Memory B cell (primary cell): ENCODE measurements at places on chromosomes 3 and 15.

DNA sequence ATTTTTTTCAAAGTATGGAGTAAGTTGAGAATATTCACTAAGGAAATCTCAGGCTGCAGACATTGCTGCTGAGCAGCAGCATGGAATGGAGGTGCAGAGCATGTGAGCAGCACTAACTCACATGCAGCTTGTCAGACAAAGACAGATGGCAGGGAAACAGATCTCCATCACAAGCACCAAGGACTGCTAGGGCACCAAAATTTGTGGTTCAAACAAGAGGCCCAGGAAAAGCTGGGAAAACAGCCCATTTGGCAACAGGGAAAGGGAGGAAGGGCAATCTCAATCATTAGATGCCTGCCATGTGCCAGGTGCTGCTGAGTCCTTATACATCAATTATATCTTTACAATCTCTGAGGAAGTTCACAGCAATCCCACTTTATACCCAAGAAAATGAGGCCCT lies 47.2 kb upstream of the EIF1B start:
- no peak overlapping the region for H3K4me3 ChIP-seq
- no peaks in the 10 kb centered on the region for H3K27me3 ChIP-seq
- H3K36me3 ChIP-seq = peaks cover 2% of the 10 kb centered on the region
- DNase-seq = no peak
- no peak overlapping the region for H3K27ac ChIP-seq

- H3K27ac ChIP-seq = no peak overlapping the region
- no peak overlapping the region for H3K4me3 ChIP-seq
- no peaks in the 10 kb centered on the region for H3K36me3 ChIP-seq
- no peaks in the 10 kb centered on the region for H3K27me3 ChIP-seq
- DNase-seq = no peak
- no peaks in the 10 kb centered on the region for H3K4me1 ChIP-seq
Observed at GRCh38 chr3:22691856-22692628, 511.1 kb upstream of the UBE2E2 start.

- H3K4me3 ChIP-seq = no peak overlapping the region
- no peaks in the 10 kb centered on the region for H3K4me1 ChIP-seq
- H3K27ac ChIP-seq = no peak overlapping the region
- peaks cover 4% of the 10 kb centered on the region for H3K36me3 ChIP-seq
Observed at GRCh38 chr3:153313302-153313965, 151.4 kb downstream of the RAP2B start.

- H3K27me3 ChIP-seq = peaks cover 6% of the 10 kb centered on the region
- no peaks in the 10 kb centered on the region for H3K36me3 ChIP-seq
- no peak for DNase-seq
- H3K27ac ChIP-seq = no peak overlapping the region
Observed at GRCh38 chr15:58864602-58865424, 68.7 kb downstream of the SLTM start.

DNA sequence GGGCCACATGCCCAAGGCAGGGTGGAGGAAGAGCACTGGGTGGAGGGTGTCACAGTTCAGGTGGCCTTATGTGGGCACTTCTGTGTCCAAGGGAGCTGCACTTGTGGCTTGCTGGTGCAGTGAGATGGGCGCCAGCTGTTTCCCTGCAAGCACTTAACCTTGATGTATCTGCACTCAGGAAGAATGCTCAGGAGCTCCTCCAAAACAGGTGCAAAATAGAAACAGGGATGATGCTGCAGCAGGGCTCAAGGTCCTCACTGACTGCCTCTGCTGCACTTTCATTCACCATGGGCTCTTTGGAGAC lies 151.3 kb downstream of the CADPS start:
- no peak for DNase-seq
- no peak overlapping the region for H3K4me3 ChIP-seq
- H3K4me1 ChIP-seq = no peaks in the 10 kb centered on the region

GRCh38 chr15:74337607-74338211 lies 29.7 kb downstream of the CYP11A1 start:
- peaks cover 2% of the 10 kb centered on the region for H3K27me3 ChIP-seq
- H3K4me3 ChIP-seq = no peak overlapping the region
- no peak overlapping the region for H3K27ac ChIP-seq
- no peaks in the 10 kb centered on the region for H3K4me1 ChIP-seq
- no peak for DNase-seq

- H3K36me3 ChIP-seq = no peaks in the 10 kb centered on the region
- H3K4me3 ChIP-seq = no peak overlapping the region
- H3K4me1 ChIP-seq = no peaks in the 10 kb centered on the region
- no peaks in the 10 kb centered on the region for H3K27me3 ChIP-seq
- no peak overlapping the region for H3K27ac ChIP-seq
Observed at GRCh38 chr3:8668216-8668615, 23.6 kb upstream of the SSUH2 start.

GRCh38 chr3:195796795-195797194 lies 14.9 kb downstream of the MUC4 start:
- no peak overlapping the region for H3K27ac ChIP-seq
- H3K36me3 ChIP-seq = no peaks in the 10 kb centered on the region
- no peak for DNase-seq
- H3K4me3 ChIP-seq = no peak overlapping the region
- peaks cover 20% of the 10 kb centered on the region for H3K27me3 ChIP-seq

GRCh38 chr3:171095063-171095462 lies 68.5 kb upstream of the SLC2A2 start:
- no peaks in the 10 kb centered on the region for H3K27me3 ChIP-seq
- no peak overlapping the region for H3K4me3 ChIP-seq
- peaks cover 3% of the 10 kb centered on the region for H3K36me3 ChIP-seq
- H3K4me1 ChIP-seq = no peaks in the 10 kb centered on the region
- no peak overlapping the region for H3K27ac ChIP-seq

DNA sequence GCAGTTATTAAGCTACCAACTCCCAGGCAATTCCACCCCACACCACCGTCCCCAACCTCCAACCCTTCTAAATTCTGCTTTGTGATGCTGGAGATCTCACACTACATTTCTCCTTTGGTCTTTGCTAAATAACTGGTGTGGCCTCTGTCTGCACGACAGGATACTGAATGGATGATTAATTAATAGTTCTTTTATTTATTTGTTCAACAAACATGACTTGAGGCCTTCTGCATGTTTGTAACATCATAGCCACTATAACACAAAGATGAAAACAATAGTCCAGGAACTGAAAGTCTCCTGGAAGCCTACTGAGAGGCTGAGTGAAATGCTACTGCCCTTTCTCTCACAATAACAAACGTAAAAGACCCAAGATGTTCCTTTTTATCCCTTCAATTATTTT lies 609.5 kb upstream of the UBE2E2 start:
- H3K27ac ChIP-seq = no peak overlapping the region
- H3K4me1 ChIP-seq = no peaks in the 10 kb centered on the region
- H3K4me3 ChIP-seq = no peak overlapping the region
- H3K27me3 ChIP-seq = no peaks in the 10 kb centered on the region
- DNase-seq = no peak
- H3K36me3 ChIP-seq = no peaks in the 10 kb centered on the region

DNA sequence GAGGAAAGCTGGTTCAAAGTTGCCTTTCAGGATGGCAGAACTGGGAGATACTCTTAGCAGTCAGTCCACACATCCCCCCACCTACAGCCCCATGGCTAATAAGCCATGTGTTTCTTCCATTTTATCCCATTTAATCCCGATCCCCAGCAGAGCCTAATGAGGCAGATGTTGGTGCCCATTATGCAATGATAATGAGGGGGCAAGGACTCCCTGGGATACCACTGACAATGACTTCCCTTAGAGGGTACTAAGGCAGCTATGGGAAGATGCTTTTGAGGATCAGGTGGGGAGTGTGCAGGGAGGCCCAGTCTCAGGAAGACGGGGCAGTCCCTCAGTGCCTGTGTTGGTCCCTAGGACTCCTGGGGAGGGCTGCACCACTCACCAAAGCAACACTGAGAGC lies 43.8 kb upstream of the TBC1D21 start:
- H3K4me1 ChIP-seq = no peaks in the 10 kb centered on the region
- no peak for DNase-seq
- peaks cover 13% of the 10 kb centered on the region for H3K27me3 ChIP-seq
- H3K4me3 ChIP-seq = no peak overlapping the region
- no peak overlapping the region for H3K27ac ChIP-seq

- no peaks in the 10 kb centered on the region for H3K4me1 ChIP-seq
- DNase-seq = no peak
- no peak overlapping the region for H3K4me3 ChIP-seq
- no peak overlapping the region for H3K27ac ChIP-seq
- H3K27me3 ChIP-seq = no peaks in the 10 kb centered on the region
Observed at GRCh38 chr3:77460326-77460725, 420.4 kb downstream of the ROBO2 start.

DNA sequence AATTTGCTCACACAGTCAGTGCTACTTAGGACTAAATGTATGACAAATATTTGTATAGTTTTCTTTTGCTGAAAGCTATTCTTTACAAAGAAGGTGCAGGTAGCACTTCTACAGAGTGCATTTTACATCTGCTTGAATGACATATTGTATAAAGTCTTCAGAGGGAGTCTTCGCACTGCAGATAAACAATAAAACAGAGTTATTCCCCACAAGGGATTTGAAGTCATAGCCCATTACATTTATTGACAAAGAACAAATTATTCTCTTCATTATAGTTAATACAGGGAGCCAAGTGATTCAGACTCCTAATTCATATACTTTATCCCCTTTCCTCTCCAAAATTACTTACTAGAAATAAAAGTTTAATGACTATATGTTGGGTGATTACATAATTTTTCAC lies 529.7 kb downstream of the EDEM1 start:
- H3K4me1 ChIP-seq = no peaks in the 10 kb centered on the region
- H3K27me3 ChIP-seq = no peaks in the 10 kb centered on the region
- no peak for DNase-seq
- H3K36me3 ChIP-seq = no peaks in the 10 kb centered on the region
- no peak overlapping the region for H3K27ac ChIP-seq

DNA sequence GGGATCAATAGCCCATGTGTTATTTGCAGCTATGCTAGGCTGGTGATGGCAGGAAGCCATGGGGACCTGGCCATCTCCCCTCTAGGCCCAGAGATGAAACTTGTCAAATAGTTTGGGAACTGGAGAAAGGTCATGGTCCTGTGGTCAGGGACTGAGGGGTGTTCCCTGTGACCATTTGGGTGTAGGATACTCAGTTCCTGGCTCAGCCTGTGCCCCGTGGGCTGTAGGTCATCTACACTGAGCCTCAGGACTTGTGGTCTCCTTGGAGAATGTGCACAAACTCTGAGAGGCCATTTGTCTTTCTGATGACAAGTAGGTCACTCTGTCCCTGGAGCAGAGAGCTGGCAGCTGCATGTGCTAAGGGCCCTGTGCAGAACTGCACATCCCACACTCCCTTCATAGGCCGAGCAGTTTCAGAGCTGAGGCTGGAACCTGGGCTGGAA lies 17.5 kb downstream of the GASK1A start:
- DNase-seq = no peak
- H3K4me1 ChIP-seq = no peaks in the 10 kb centered on the region

DNA sequence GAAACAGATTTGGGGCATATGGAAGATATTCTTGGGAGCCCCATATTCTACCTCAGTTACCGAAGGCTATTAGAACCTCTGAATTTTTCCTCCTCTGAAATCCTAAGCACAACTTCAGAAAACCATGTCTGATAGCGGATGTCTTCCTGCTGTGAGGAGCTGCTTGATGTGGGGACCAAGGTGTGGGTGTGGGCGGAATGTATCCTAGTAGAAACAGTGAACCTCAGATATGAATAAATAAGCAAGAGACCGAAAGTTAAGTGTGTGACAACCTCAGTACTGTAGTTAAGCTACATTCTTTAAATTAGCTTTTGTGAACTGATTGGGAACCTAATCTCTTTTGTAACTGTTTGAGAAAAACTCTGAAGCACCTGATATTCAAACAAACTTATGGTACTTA lies 46.9 kb downstream of the SENP2 start:
- H3K27me3 ChIP-seq = peaks cover 3% of the 10 kb centered on the region
- H3K27ac ChIP-seq = no peak overlapping the region
- H3K4me3 ChIP-seq = no peak overlapping the region
- H3K36me3 ChIP-seq = peaks cover 6% of the 10 kb centered on the region
- H3K4me1 ChIP-seq = no peaks in the 10 kb centered on the region

DNA sequence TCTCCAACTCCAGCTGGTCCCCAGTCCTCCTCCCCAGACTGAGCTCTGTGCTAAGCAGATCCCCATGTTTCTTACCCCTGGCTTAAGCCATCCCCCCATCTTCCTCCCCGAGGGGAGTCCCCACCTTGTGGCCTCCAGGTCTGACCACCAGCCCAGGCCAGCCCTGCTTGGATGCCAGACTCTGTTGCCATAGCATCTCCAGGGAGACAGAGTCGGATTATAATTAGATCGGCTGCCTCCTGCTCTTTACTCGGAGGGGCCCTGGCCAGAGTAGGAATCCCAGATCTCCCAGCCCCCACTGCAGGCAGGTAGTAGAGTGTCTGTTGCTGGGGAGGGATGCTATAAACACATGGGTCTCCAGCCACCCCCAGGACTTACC lies 2.4 kb downstream of the KLHDC8B start:
- DNase-seq = no peak
- peak overlapping the region; percentile 2 for H3K4me3 ChIP-seq
- H3K27me3 ChIP-seq = peaks cover 9% of the 10 kb centered on the region
- H3K4me1 ChIP-seq = peaks cover 5% of the 10 kb centered on the region

DNA sequence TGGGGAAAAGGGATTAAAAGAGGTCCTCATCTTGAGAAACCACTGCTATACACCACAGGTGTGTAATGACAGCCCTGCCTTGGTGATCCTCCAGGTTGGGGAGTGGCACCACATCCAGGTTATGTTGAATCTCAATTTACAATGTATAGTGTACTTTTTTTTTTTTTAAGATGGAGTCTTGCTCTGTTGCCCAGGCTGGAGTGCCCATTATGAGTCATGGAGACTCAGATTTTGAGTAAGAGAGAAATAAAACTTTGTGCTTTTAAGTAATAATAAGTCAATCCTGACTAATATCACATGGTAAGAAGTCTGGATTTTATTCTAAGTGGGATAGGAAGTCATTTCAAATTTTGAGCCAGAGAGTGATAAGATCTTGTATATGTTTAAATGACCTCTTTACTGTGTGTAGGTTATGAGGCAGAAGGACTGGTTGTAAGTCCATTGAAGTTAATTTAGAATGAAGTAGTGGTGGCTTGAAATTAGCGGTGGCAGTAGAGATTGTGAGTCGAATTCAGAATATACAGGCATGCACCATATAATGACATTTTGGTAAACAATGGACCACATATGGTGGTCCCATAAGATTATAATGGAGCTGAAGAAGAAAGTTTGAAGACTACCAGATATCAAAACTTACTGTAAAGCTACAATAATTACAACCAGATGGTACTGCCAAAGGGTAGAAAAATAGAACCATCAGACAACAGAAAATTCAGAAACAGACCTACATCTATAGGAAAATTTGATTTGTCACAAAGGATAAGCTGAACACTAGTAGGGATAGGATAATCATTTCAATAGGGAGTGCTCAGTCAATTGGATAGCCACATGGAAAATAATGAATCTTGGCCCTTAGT lies 20.7 kb downstream of the POPDC2 start:
- peak overlapping the region; percentile 87 for H3K27ac ChIP-seq
- peaks cover 4% of the 10 kb centered on the region for H3K36me3 ChIP-seq
- H3K4me3 ChIP-seq = no peak overlapping the region
- no peaks in the 10 kb centered on the region for H3K27me3 ChIP-seq
- peaks cover 14% of the 10 kb centered on the region for H3K4me1 ChIP-seq
- no peak for DNase-seq

- H3K4me3 ChIP-seq = no peak overlapping the region
- no peaks in the 10 kb centered on the region for H3K36me3 ChIP-seq
- no peak overlapping the region for H3K27ac ChIP-seq
- DNase-seq = no peak
- H3K4me1 ChIP-seq = no peaks in the 10 kb centered on the region
Observed at GRCh38 chr3:174363256-174363655, 495.9 kb upstream of the NAALADL2 start.
